T-cell (primary cell): ENCODE measurements at places on chromosomes 16 and 17.

GRCh38 chr17:34434052-34434451, 71.0 kb upstream of the CCL1 start:
- no peak for DNase-seq

GRCh38 chr17:35903451-35903850, 23.3 kb upstream of the CCL5 start:
- DNase-seq, result no peak

DNA sequence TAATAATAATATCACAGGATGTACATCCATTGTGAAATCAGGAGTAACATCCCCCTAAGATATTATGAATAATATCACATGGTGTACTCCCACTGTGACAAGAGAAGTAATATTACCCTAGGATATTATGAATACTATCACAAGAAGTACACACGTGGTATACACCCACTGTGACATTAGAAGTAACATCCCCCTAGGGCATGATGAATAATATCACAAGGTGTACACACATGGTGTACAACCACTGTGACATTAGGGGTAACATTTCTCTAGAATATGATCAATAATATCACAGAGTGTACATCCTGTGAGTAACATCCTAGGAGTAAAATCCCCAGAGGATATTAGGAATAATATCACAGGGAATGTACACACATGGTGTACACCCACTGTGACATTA, 5.0 kb upstream of the TEKT5 start:
- no peak for DNase-seq

- no peak for DNase-seq
Observed at GRCh38 chr17:52368886-52369285, 210.4 kb upstream of the CA10 start.

DNA sequence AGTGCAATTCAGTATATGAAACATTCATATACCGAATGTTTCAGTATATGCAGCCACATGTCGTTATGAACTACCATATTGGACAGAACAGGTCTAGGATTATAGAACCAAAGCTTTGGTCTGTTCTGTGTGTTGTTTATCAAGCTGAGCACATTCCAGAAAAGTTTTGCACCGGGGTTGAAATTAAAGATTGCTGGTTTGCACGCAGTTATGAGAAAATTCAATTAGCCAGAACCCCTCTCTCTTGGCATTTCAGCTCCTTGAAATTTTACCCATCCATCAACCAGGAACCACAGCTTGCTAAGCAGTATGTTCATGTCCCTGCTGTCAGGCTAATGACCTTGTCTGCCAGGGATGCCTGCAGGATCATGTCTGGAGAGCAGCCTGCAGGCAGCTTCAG, 9.5 kb downstream of the KRT32 start:
- DNase-seq, result no peak

GRCh38 chr16:15953929-15954813, 4.8 kb downstream of the ABCC1 start:
- no peak for DNase-seq

DNA sequence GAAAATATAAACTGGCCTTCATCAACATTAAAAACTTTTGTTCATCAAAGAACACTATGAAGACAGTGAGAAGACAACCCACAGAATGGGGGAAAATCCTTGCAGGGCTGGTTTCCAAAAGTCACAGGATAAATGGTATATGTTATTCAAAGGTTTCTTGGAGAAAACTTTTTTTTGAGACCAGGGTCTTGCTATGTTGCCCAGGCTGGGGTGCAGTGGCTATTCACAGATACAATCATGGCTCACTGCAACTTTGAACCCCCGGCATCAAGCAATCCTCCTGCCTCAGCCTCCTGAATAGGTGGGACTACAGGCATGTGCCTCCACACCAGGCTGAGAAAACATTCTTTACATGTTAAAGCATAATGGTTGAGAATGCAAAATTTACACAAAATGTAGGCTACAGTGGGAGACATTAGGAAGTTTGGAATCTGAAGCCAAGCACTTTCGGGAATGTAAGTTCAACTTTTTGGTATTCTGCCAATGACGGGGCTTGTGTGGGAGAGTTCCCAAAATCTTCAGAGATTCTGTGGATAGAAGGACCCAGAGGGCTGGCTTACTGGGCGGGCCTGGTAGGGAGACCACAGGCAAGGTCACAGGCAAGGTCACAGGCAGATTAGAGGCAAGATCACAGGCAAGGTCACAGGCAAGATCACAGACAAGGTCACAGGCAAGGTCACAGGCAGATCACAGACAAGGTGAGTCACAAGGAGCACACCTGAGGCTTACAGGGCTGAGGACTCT, 24.2 kb upstream of the ATP2A3 start:
- DNase-seq, result no peak

GRCh38 chr16:27446721-27447120, 44.7 kb downstream of the IL21R start:
- peak; percentile 74 for DNase-seq

DNA sequence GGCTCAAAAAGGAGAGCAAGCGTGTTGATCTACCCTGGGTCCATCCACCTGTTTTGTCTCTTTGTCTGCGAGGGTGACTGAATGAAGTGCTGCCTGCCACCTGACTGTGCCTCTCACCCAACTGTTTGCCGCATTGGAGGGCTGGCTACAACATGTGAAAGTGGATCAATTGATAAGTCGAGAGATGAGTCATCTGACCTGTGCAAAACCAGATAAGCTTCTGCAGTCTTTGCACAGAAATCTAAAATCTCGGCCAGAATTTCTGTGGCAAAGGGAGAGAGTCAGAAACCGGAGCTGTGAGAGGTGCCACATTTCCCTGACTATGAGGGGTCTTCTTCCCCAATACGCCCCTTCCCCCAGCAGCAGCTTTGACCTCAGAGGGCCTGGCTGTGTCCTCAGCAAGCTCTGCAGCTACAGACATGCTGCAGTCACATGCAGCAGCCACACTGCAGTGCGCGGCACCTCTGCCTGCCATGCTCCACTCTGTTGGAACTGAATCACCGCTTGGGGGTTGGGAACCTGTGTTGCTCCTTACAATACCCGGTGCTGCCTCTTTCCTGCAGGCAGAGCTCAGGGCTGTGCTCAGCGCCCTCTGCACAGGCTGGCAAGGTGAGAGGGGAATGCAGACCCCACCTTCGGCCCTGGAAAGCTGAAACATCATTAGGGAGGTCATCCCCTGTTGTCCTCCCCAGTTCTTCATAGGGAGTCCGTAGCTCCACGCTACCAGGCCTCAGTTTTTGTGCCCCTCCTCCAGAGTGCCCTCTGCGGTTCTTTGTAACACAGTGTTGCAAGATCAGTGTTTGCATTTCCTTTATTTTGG, 16.2 kb upstream of the HAS3 start:
- DNase-seq, result no peak

DNA sequence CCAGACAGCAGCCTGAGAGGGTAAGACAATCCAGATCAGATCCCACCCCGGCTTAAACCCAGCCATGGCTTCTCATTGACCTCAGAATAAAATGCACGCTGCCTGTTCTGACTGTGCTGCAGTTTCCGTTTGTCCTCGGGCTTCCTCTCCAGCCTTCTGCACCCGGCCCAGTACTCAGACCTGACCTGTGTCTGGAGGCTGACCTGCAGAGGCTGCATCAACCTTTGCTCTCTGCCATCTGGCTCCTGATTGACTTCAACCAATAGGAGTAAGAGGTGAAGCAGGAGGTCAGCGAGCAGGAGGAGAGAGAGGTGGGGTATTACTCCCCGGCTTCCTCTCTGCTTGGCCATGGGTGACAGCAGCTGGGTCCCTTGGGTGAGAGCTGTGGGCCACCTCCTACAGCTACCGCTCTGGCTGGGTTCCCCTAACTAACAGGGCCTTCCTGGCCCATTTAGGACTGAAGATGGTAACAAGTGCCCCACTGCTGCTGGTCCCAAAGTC, 46.7 kb downstream of the C16orf82 start:
- no peak for DNase-seq

GRCh38 chr17:80919331-80920311, 72.0 kb upstream of the CHMP6 start:
- no peak for DNase-seq

- peak; percentile 46 for DNase-seq
Observed at GRCh38 chr16:57045694-57046381, 46.5 kb upstream of the CPNE2 start.

DNA sequence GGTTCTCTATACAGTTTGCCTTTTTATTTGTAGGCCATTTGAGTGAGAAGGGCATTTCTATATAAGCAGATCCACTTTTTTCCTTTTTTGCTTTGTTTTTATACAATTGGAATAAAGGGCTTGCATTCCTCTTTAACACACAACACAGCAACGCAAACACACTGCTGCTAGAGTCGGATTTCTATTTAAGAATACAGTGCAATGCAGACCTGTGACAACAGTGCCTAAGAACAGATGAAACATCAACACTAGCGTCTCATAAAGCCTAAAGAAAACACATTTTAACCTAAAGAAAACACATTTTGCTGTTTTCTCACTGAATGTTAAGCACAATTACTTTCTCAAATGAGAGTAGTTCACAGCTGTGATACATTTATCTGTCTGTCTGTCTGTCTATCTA, 1141.1 kb downstream of the CDH11 start:
- no peak for DNase-seq

GRCh38 chr16:66924527-66925321, 611 bp downstream of the RRAD start:
- no peak for DNase-seq

- DNase-seq, result no peak
Observed at GRCh38 chr17:73423806-73424205, 112.0 kb upstream of the CDC42EP4 start.

- no peak for DNase-seq
Observed at GRCh38 chr16:55734665-55735064, 78.9 kb downstream of the SLC6A2 start.

DNA sequence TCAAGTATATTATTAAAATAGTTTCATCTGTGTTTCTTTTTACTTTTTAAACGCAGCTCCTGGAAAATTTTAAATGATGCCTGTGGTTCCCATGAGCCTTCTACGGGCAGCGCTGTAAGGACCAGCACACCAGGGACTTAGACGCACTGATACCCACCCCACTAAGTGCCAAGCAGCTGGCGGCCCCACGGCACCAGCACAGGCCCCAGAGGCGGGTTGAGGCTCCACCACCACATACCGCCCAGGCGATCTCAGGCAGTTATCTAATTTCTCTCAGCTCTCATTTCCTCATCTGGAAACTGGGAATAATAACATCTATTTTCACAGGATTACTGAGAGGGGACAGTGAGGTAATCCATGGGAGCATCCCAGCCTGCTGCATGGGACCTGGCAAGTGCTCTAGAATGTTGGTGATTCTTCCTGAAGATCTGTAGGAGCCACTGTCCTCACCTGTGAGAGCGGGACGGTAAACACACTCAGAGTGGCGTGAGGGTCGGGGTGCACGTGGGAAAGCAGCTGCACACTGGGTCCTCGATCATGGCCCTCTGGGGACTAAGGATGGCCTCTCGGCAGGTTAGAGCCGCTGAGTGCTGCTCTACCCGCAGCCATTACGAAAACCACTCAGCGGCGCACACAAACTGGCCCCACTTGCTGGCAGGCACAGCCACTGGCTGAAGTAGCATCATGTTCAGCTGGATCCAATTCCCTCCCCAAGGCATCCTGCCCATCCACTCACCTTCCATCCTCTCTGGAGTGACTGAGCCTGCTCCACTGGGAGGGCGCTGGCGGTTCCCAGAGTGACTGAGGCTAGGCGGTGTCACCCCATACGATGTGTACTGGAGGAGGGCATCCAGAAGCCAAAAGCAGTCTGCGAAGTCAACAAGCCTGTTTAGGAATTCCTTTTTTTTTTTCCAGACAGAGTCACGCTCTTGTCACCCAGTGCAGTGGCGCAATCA, 17.6 kb upstream of the SLC38A8 start:
- DNase-seq, result no peak

GRCh38 chr17:82915010-82915756, 75.4 kb upstream of the ZNF750 start:
- DNase-seq, result no peak

- no peak for DNase-seq
Observed at GRCh38 chr17:75371981-75372380, 33.5 kb downstream of the GRB2 start.

- no peak for DNase-seq
Observed at GRCh38 chr17:81635973-81636504, 873 bp downstream of the NPLOC4 start.

GRCh38 chr17:40175928-40176753, 1.1 kb upstream of the RAPGEFL1 start:
- no peak for DNase-seq

GRCh38 chr17:728911-729310, 3.5 kb upstream of the TLCD3A start:
- no peak for DNase-seq

DNA sequence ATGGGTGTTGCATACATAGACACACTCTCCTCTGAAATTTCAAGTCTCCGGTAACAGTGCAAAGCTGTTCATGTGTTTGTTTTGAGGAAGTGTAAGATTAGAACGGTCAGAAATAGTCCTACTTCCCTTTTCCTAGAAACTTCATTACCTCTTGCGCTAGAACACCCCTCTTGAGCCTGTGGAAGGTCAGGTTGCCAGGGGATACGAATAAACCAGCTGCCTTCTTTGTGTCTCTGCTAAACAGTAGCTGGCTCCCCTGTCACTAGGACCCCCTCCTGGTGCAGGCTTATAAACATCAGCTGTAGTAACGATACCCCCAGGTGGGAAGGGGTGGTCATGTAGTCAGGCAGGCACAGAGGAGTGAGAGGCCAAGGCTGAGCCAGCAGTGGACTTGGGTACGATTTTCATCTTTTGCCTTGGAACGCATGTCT, 113.4 kb upstream of the RCVRN start:
- no peak for DNase-seq

DNA sequence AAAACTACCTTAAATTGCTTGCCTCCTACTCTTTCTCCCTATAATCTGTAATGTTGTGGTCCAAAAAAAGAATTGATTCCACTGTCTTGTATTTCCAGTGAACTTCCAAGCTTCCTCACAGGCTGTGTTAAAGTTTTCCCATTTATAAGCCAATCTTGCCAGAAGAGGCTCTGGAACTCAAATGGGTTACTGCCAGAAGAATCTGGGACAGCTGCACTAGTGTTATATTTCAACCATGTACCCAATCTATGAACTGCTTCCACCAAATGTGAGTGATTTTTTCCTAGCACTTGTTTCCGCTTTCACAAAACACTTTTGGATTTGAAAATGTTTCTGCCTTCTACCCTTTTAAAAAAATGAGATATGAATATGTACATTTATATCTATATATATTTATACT, 1.8 kb downstream of the CCDC43 start:
- no peak for DNase-seq

- DNase-seq, result no peak
Observed at GRCh38 chr16:15970202-15970601, 20.8 kb downstream of the ABCC1 start.

- DNase-seq, result no peak
Observed at GRCh38 chr17:46100590-46100989, 92.6 kb downstream of the KANSL1 start.

- DNase-seq, result no peak
Observed at GRCh38 chr17:4892499-4893221, 6.7 kb upstream of the C17orf107 start.

- DNase-seq, result no peak
Observed at GRCh38 chr17:61361084-61361483, 38.6 kb upstream of the TBX2 start.

GRCh38 chr16:69108064-69108904, 2.8 kb downstream of the HAS3 start:
- no peak for DNase-seq
